Right lobe of liver (tissue), 6 donors: ENCODE measurements at places on chromosomes 13 and 19. TPM values are rescaled to one million over a fixed set of nuclear protein-coding genes. Genes with fewer than 3 reads are reported as not detected.

GAPDHS gene
- total RNA-seq, result not detected

LPAR6 gene
- total RNA-seq, result 5.0 TPM

SBSN gene
- not detected for total RNA-seq

CGB8 gene
- total RNA-seq, result not detected

LILRB5 gene
- 9.0 TPM for total RNA-seq

PABPC3 gene
- total RNA-seq, result not detected

SULT2B1 gene
- not detected for total RNA-seq

LAIR2 gene
- not detected for total RNA-seq

SIGLEC5 gene
- not detected for total RNA-seq

IGFL3 gene
- total RNA-seq, result not detected
